Non-pigmented ciliary epithelial cell (primary cell): ENCODE measurements at places on chromosomes 7 and 10.

DNA sequence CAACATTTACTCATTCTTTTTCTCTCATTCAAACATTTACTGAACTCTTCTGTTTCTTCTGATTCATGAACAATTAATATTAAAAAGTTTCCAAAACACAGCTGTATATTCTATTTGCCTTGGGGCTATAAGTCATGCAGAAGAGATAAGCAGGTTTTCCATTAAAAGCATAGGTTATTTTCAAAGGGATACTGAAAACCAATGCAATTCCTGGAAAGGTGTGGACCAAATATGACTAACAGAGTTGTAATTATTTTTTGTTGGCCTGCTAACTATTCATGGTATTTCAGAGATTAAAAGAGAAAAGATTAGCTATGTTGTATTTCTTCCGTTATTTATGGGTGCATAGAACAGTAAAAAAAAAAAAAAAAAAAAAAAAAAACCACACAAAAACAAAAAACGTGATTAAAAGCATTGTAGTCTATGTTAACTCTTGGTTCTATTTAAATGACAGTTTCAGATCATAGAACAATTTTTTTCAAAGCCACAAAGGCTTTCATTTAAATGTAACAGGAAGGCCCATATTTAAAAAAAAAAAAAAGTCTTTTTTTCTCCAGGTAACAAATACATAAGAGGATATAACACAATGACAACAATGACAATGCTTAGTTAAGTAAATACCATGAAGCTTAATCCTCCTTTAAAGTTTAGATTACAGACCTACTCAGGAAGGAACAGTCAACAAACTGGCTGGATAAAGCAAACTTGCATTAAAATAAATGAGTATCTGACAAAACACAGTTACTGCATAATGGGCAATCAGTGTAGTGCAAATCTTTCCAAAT lies 1042.9 kb downstream of the GATA3 start:
- DNase-seq: no peak

DNA sequence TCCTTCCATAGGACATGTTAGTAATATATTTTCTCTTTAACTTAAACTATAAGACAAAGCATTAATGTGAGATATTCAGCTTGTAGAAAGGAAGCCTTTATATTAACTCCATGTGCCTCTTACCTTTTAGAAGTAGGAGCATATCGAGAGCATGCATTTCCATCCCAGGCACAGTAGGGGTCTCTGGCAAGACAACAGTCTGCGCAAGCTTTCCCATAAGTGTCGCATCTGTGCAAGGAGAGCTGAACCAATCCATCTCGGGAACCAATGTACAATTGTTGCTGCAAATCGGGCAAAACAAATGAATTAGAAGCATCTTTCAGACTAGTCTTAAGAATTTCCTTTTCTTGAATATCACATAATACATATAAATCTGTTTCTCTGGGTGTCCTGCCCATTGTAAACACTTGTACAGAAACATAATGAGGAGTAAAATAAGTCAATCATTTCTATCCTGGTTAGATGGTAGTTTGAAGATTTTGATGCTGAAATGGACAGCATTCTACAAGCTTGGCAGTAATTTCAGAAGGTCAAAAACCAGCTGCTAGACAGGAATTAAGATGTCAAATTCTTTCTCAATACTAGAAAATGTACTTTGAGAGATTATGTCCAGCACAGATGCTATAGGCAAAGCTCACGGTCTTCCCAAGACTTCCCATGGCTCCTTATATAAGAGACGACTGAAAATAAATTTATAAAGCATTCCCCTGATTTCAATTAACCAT lies 171.8 kb downstream of the SEMA3D start:
- no peak for DNase-seq

DNA sequence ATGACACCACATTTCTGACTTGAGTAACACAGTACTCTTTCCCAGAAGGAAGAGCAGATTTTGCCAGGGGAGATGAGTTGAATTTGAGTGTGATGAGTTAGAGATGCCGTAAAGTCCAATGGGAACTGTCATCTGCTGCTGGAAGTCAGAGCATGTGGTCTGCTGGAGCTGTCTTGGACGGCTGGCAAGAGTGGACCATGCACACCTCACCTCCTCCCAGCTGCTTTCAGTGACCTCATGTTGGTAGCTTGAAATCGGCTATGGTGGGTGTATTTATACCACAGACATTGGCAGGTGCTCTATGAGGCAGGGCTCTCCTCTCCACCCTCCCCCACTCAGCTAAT lies 82.3 kb downstream of the COL13A1 start:
- DNase-seq: no peak

DNA sequence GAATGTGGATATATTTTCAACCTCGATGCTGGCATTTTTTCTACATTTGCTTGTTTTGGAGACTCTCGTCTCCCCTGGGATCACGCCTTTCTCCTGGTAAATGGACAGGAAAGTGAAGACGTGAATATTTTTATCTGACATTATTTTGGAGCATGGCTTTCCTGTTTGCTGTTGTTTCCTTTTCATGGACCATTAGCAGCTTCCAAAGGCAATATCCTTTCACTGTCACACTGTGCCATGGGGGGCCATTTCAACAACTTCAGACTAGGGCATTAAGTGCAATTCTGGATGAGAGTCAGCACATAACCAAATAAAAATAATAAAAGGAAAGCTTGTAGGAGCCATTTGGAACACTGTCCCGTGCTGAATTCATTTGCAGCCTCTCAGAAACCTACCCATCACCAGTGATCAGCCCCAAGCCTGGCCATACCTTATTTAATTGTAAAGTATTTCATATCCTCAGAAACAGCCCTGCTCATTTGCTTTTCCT lies 75.9 kb upstream of the NEUROD6 start:
- no peak for DNase-seq

GRCh38 chr7:131330299-131330698 lies 2.6 kb downstream of the MKLN1 start:
- DNase-seq: no peak

DNA sequence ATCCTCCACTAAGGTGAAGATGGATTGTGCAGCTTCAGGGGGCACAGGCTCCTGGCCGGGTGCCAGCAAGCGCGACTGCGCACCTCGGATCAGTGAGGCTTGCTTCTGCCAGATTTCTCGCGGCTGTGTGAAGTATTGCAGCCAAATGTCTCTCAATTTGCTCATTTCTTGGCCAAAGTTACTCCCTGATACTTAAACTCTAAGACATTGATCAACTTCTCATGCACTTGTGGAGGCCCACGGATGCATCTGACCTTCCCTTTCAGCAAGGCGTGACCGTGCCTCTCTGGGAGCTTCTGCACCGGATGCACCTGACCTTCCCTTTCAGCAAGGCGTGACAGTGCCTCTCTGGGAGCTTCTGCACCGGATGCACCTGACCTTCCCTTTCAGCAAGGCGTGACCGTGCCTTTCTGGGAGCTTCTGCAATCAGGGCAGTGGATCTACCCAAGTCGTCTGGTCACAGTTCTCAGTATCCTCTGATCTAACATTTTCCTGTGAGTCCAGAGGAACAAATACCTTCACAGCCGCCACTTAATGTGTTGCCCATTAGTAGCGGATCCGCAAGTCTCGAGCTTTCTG lies 248.3 kb downstream of the ADARB2 start:
- no peak for DNase-seq

GRCh38 chr7:23710000-23710399 lies at the start of gene STK31:
Gene STK31 (plus strand): TSS chr7:23710219. CDS start chr7:23710286, 67 bp downstream.
- DNase-seq: no peak

DNA sequence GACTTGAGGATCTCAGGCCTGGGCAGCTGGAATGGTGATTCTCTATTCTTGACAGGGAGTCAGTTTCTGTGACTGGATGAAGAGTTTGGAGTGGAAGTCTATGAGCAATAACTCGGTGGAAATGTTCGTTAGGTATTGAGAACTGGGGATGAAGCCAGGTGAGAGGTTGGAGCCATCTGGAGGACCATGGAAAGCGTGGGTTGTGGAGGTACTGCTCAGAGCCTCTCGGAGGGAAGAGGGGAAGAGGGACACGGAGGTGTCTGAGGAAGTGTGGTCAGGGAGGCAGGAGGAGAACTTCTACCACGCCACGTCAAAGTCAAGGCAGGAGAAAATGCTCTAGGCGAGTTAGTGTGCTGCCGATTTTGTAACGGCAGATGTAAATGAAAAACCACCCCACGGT lies 430.7 kb downstream of the DPP6 start:
- no peak for DNase-seq

DNA sequence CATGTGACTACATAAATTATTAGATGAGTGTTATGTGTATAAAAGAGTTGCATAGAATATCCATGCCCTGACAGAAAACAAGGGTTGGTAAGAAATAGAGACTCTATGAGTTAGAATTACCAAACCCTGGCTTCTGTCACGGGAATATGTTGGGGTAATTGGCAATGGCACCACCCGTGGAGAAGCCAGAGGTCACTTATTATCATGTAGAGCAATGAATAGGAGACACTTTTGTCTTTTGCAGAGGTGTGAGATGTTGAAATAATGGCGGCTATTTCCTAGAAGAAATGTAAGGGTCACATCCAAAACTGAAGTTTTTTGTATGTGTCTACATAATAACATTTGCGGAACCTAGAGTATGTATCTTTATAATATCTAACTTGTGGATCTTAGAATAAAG lies 35.3 kb downstream of the ABCB5 start:
- no peak for DNase-seq

DNA sequence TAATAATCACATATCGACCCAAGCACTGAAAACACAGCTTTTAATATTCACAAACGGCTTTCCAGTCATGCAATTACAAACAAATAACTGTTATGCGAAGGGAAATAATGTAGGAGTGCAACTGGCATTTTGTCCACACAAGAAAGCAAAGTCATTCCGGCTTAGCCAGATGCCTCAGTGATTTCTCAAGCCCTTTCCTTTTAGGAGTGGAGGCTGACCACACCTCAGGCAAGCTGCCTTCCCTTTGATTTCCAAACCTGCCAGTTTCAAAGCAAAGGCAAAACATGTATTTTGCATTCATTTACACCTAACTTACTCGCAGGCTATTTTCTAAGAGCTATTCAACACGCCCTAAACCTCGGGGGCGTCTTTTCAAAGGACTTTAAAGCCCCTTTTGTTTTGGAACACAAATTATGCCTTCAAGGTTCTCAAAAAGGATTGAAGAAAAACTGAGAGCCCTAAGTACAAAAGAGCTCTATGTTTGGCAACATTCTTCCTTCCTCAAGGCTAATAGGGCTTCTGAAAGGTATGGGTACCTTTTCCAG lies 109.6 kb downstream of the CPXM2 start:
- DNase-seq: no peak

DNA sequence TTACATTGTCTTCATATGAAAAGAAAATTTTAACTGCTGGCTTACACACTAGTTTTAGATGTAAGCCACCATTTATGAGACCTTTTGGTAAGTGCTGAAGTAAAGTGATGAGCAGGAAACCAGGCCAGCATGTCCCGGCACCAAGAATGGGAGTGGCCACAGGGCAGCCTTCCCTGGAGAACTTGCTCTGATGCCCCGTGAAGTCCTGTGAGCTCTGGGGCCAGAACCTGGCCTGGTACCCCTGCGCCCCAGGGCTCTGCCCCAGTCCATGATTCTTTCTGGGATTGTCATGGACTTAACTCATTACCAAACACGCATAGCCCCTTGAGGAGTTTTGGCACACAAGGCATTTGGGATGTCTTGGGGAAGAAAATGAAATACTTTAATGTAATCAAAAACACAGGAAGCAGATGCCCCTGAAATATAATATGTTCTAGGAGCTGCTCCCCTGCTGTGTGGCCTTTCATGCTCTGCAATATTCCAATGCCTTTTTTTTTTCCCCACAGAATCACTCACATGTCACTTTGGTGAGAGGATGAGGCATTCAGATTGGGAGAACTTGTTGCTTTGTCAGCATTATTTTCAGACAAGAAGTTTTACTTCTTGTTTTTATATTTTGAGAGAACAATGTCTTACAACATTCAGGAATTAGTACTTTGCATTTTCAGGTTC lies 53.1 kb upstream of the CXCL12 start:
- no peak for DNase-seq

GRCh38 chr10:30460121-30460520 lies 26.1 kb downstream of the MAP3K8 start:
- DNase-seq: no peak

GRCh38 chr7:100119970-100120732 lies 717 bp downstream of the CNPY4 start:
- no peak for DNase-seq

GRCh38 chr10:44968091-44968490 lies 8.5 kb downstream of the RASSF4 start:
- DNase-seq: no peak

- DNase-seq: no peak
Measured at GRCh38 chr7:76394957-76395356, 14.5 kb downstream of the SSC4D start.

- DNase-seq: no peak
Measured at GRCh38 chr10:11192304-11193000, 174.8 kb downstream of the CELF2 start.

DNA sequence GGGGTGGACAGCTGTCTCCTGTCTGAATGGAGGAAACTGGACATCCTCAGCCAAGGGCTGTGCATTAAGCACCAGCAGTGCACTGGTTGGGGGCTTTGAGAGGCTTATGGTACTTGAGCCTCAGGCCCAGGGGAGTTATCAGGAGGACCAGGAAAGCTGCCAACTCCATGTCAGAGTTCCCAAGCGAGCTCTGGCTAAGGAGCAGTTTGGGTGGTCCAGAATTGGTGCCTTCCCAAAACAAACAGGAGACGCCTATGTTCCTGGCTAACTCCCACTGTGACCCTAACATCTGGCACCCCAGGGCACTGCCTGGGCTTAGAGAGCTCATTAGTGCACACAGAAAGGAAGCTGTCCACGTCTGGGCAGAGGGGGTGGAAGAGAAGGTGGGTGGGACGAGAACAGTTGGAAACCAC lies 408.6 kb upstream of the NPVF start:
- no peak for DNase-seq

DNA sequence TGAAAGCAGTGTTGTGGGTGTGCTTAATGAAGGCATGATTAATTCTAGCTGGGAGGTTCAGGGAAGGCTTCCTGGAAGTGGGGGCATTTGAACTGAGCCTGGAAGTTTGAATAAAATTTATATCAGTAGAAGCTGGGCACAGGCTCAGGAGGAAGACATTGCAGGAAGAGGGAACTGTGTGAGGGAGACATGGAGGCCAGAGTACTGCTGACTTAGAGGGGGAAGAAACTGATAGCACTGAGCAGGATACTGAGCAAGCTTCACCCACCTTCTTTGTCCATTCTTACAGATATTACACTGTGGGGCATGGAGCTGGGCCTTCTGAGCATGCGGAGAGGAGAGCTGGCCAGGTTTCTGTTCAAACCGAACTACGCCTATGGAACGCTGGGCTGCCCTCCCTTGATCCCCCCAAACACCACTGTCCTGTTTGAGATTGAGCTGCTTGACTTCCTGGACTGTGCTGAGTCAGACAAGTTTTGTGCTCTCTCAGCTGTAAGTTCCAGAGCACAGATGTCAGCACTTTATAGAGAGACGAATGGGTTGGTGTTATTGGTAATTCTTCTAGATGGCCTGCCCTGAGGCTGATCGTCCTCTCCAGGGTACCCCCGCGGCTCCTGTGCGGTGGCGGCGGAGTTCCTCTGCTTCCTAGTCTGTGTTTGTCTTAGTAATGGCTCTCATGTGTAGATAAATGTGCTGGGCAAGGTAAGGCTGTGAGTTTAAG lies 2.1 kb downstream of the FKBP6 start:
- DNase-seq: no peak

DNA sequence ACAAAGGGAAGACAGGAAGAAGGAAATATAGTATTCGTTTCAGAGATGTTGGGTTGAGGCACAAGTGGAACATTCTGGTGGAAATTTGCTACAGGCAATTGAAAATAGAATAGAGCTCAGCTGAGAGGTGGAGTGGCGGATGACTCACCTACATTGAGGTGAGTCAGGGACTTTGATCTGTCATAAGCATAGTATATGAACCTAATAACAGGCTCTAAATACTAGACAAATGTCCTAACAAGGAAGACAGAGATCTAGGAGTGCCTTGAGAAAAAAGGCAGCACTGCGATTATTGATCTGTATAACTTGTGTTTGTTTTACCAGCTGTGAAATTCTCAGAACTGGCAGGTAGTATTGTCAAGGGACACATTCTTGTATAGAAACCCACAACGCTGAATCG lies 907 bp upstream of the IFRD1 start:
- no peak for DNase-seq
